Left lobe of liver (tissue), 2 donors: ENCODE measurements at places on chromosomes 5 and 9.

DNA sequence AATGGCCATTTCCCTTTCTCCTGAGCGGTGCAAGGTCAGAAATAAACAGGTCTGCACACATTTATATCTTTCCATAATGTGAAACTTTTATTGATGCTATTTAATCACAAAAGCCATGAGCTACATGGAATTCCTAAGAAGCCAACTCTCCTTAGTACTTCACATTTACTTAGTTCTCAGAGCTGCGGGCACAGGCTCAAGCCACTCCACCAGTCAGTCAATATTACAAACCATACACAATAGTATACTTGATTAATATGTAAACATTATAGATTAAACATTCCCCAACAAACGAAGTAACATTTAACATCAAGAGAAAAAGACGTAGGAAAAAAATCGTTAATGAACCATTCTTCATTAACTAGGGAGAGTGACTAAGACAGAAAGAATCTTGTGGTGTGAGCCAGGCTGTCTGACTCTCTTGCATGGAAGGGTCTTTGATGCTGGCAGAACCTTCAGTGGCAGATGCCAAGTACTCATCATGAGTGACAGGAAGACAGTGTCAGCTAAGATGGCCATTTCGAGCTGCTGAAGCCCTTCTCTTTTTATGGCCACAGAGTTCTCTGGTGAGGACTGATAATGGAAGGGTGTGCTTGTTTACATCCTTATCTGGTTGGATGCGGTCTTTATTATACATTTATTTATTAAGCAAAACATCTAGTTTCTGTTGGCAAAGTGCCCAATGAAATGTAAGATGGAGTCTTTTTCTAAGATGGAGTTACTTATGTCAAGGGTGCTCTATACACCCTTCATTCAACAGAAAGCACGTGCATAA is 115.5 kb upstream of the TUT7 start:
- no peak for DNase-seq

- no peak for DNase-seq
Measured at GRCh38 chr5:147336876-147337275, 102.0 kb downstream of the STK32A start.

DNA sequence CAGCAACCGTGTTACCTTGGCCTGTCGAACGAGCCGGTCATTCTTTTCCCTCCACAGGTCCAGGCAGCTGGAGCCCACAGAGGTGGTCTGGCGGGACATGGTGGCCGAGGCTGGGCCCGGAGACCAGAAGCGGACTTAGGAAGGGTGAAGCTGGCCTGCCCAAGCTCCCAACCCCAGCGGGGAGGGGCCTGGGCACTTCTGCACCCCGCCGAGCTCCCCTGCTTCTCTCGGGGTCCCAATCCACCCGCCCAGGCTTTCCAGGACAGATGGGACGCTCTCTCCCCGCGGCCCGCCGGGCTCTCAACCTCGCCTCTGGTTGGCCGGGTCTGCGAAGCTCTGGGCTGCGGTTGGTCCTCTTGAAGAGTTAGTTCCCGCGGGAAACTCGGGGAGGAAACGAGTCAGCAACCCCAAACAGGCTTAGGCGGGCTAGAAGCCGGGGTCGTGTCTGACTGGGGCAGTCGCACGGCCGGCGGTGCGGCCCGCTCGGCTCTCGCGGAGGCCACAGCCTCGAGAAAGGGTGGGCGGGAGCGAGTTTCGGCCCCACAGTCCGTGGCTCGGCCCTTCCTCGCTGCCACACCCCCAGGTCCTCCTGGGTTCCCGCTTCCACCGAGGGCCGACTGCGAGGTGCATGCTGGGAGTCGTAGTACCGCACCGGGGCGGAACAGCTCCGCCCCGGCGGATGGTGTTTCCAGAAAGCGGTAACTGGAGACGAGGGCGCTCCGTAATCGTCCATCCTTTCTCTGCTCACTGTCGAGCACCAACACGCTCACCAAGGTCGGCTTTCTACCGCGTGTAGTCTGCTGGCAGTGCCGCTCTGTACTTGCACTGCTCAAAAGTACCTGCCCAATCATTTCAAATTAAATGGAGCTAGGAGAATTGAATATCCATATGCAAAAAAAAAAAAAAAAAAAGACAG is at the start of gene FANCG:
Gene FANCG (minus strand): TSS at position 517 of the 916 bp plus-strand sequence. CDS start 418 bp downstream, at position 99.
- peak; percentile 93 for DNase-seq

GRCh38 chr9:34584970-34585369 is 4.6 kb downstream of the CNTFR start:
- no peak for DNase-seq

GRCh38 chr5:78895616-78896015 is 89.5 kb downstream of the ARSB start:
- no peak for DNase-seq

- DNase-seq = no peak
Measured at GRCh38 chr5:140673187-140673976, at the start of gene DND1. Gene DND1 (minus strand): TSS chr5:140673576. CDS start chr5:140673542, 34 bp downstream.

DNA sequence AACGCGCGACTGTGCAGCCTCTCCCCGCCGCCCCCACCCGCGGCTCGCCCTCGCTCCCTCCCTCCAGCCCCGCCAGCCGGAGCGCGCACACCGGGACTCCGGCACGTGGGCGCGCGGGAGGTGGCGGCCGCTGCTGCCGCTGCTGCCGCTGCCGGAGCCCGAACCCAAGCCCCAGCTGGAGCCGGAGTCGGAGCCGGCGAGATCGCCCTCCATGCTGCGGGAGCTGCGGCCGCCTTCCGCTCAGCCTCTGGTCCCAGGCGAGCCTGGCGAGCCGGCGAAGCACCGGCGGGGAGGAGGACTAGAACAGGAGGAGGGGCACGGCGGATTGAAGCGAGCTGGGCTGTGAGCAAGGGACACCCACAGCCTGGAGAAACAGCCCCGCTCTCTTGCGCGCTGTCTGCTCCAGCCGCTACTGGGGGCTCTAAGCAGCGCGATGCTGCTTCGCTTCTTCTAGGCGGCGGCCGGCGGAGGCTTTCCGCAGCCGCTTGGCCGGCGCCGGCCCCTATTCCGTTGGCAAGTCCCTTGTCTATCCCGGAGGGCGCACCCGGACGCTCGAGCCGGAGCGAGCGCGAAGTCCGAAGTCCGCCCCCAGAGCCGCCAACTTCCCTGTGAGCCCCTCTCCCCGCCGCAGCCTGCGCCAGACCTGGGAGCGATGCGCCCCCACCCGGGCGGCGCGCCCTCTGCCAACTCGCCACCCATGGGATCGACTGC is 598.7 kb upstream of the SGCD start:
- peak; percentile 47 for DNase-seq

- DNase-seq = no peak
Measured at GRCh38 chr9:107615321-107615720, 125.8 kb upstream of the KLF4 start.

DNA sequence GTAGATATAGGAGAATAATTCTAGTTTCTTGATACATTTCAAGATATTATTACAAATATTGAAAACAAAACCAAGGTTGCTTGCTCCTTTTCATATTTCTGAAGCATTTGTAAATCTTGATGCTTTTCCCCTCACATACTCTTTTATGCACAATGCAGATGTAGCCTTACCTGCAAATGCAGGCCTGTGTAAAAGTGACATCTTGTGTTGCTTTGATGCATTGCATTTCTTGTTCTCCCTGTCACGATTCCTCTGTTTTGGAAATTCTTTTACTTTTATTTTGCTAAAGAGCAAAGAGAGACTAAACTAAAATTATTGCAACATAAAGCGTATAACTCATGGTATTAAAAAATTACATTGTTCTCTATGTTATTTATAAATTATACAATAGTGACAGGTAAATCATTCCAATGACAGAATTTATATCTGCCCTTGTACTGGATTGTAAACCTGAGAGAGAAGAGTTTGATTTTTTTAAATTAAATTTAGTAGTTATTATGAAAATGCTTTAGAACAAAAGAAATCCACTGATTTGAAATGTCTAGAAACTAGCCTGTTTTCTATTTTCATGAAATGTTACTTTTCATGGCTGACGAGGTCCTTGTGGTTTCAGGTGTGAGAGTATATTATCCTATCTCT is 970.0 kb downstream of the MAT2B start:
- DNase-seq = no peak

DNA sequence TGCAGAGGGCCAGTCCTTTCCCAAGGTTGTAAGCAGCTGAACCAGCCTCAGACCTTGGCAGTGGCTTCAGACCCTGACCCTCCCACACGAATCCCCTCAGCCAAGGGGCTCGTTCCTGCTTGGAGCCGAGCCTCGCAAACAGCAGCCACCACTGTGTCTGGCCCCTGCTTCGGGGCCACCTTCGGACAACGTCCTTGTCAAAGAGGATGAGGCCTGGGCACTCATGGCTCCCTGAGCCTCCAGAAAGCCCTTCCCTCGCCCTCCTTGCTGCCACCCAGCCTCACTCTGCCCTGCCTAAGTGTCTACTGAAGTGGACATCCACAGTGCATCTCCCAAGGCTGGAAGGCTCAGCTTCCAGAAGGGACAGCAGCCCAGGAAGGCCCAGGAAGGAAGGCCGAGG is 161.7 kb downstream of the OLFM1 start:
- no peak for DNase-seq

DNA sequence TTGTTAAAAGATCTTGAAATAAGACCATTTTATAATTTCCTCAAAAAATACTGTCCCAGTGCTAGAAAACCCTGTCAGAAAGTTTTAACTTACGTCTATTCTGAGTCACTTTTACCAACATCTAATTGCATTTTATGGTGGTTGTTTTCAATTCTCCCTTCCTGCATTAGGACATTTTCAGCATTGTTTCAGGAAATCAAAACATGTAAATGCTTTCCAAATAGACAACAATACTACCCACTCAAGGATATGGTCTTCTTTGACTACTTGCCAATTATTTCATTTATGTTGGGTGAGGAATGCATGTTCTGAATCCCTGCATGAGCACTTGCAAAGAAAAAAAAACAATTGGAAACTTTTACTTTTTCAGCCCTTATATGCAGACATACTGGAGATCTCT is 284.6 kb upstream of the PDE4D start:
- DNase-seq = no peak

GRCh38 chr5:125575891-125576505 is 829.6 kb upstream of the ZNF608 start:
- DNase-seq = no peak

- DNase-seq = no peak
Measured at GRCh38 chr5:138706655-138707480, 46.4 kb upstream of the CTNNA1 start.

DNA sequence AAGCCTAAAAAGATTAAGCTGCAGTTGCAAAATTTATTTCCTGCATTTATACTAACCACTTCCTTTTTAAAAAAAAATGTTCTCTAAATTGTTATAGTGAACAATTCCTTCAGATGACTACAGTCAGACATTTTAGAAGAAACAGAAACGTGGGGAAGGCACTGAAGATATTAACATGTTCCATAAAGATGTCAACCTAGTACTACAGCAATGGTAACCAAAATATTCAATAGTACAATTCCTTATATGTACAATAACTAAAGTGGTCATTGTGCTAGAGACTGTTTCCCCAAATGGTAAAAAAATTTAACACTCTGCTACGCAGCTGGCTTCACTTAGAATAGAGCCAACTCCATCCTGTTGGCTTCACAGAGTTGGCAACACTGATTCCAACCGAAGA is 97.7 kb downstream of the FNBP1 start:
- no peak for DNase-seq

GRCh38 chr5:38479315-38479904 is 77.0 kb downstream of the LIFR start:
- no peak for DNase-seq

DNA sequence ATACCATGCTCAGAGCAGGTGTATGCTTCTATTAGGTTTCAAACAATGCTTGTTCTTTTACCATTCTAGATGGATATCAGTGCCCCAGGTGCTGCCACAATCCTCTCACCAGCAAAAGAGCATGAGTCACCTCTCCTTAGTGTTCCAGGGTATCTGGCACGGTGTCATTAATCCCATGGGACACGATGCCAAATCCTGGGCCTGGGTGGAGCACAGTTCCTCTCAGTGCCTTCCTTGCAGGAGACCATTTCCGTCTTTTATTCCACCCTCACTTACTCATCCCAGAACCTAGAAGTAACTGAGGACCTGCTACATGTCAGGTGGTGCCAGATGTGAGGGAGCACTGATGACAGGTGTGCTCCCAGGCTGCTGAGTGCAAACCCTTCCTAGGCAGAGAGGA is 1.3 kb upstream of the OR13J1 start:
- no peak for DNase-seq

GRCh38 chr5:21067724-21068123 is 1079.7 kb upstream of the CDH18 start:
- no peak for DNase-seq

DNA sequence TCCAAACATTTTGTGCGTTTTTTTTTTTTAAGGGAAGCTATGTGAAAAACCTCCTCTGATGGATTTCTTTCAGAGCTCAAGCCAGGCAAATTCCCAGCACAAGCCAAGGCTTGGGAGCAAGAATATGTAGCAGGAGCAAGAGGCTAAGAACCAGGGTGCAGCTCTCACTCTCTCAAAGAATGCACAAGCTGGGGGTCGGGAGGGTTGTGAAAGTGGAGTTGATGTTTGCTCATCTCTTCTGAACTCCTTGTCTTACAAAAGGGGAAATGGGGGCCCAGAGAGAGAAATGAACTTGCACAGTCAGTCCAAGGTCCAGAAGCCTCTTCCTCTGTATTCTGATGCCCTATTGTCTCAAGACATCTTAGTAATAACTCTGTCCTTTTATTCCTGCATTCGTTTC is 7.7 kb upstream of the TRAF1 start:
- DNase-seq = no peak

- DNase-seq = no peak
Measured at GRCh38 chr9:87605676-87606075, 108.0 kb downstream of the DAPK1 start.

- no peak for DNase-seq
Measured at GRCh38 chr5:151706906-151707305, 20.2 kb upstream of the SPARC start.

DNA sequence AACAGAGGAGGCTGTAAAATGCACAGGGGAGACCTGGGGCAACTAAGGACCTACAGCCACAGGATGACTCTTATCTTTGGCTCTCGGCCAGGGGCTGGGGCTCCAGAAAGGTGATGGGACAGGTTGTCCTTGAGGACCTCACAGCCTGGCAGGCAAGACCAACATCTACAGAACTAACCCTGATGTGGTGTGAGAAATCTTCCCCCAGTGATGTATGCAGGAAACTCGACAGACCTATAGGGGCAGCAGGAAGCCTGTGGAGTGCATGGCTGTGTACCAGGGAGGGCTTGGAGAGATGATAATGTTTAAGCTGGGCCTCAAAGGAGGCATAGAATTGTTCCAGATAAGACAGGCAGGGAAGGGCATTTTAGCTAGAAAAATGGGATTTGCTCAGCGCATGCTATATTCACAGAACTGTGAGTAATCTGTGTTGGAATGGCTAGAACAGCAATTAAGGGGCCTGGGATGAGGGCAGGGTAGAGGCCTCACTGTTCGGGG is 68.5 kb upstream of the SLC25A51 start:
- no peak for DNase-seq

DNA sequence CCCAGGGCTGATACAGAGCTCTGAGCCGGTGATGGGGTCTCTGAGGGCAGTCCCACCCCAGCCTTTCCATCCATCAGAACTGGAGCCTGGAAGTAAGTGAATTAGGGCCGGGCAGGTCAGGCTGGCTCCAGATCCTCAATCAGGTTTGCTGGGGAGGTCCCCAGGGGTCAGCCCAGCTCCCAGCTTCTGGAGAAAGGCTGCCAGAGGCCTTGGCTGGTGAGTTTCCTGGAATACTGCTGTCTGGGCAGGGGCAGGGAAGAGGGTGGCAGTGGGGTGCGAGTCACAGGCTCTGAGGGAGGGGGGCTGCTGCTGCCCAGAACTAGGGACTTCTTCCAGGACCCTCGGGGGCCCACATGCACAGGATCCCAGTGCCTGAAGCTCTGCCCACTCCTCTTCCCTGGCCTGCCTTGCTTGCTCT is 200.6 kb upstream of the MVB12B start:
- peak; percentile 34 for DNase-seq
